HEK293T (cell line): ENCODE measurements at places on chromosomes 7 and 10.

DNA sequence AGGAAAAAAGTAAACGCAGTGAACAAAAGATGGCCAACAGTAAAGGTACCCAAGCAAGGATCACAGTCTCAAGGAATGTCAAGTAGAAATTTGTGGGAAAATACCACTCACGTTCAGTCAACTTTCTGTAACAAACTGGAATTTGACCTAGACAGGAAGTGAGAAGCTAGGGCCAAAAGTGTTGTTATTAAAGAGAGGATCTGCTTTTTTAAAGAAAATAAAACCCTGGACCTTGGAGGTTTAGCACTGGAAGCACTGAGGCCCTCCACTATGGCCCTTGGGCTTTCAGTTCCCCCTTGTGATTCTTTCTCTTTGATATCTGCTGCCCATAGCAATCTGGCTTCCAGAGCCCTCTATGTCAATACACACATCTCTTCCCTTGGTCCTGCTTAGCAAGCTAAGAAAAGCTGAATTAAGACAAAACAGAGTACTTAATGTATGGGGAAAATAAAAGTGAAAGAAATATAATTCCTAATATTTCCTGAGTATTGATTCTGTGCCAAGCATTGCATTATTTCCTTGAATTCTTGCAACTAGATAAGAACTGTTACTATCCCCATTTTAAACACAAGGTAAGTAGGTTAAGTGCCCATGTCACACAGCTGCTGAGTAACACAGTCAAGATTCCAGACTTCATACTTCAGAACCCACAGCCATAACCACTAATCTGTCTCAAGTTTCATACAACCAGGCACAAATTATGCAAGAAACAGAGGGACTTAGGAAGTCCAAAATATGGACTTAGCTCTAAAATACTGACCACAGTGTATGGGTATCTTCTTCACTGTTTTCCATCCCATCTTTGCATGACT lies 2.6 kb upstream of the ZNF438 start:
- no peak for DNase-seq

GRCh38 chr10:68146133-68146532 lies 36.8 kb downstream of the MYPN start:
- no peak for DNase-seq

- DNase-seq, result no peak
These were observed 63.2 kb downstream of the EBF3 start for GRCh38 chr10:129900825-129901224.

- no peak for DNase-seq
These were observed 28.4 kb upstream of the ITGA8 start for GRCh38 chr10:15748126-15748525.

DNA sequence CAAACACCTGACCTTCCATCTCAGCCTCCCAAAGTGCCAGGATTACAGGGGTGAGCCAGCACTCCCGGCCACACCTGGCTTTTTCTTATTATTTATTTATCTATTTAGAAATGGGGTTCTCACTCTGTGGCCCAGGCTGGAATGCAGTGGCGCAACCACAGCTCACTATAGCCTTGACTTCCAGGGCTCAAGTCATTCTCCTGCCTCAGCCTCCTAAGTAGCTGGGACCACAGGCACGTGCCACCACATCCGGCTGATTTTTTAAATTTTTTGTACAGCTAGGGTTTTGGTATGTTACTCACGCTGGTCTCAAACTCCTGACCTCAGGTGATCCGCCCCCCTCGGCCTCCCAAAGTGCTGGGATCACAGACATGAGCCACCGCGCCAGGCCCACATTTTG lies 56.9 kb upstream of the MYL10 start:
- DNase-seq, result no peak

DNA sequence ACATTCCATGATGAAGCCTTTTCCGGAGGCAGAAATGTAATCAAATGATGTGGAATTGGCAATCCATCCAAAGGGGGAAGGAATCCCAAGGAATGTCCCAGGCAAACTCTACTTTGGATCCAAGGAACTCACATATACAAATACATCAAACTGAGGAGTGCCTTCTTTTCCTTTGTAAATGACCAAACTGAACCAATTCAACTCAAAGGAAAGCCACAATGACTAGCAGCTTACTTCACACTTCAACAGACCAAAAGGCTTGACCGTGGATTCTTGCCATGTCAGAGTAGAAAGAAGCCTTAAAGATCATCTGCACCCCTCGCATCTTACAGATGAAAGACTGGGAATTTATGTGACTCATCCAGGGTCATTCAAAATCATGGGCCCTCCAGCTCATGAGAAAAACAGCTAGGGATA lies 79.7 kb upstream of the MACROH2A2 start:
- no peak for DNase-seq

DNA sequence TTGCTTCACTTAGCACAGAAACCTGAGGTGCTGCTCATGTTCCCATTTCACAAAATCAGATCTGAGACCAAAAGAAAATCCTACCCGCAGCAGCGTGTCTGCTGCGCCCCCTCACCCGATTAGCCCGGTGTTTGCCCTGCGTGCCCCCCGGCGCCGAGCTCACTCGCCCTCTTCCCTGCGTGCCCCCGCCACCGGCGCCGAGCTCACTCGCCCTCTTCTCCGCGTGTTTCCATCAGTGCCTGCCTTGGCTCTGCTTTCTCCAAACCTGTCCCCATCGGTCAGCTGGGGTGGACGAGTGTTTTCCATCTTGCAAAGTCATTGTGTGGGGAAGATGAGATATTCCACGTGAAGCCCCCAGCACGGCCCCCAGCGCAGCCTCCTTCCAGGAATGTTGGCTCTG lies 225.3 kb upstream of the PITRM1 start:
- DNase-seq, result no peak

DNA sequence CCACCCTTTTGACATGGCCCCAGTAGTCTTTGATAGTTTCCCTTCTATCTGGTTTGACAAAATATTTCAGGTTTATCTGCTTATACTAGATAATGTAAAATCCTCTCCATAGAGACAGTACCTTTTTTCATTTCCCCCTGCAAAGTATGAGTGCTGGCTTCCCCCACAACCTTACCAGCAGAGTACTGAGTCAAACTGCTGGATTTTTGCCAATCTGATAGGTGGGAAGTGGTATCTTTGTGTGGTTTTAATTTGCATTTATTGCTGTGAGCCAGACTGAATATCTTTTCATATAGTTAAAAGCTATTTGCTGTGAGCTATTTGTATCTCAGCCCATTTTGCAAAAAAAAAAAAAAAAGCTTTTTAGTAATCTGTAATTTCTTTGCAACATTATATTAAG lies 32.1 kb upstream of the HECTD2 start:
- no peak for DNase-seq

- DNase-seq, result no peak
These were observed 191.8 kb upstream of the SEMA3C start for GRCh38 chr7:81110673-81111072.

DNA sequence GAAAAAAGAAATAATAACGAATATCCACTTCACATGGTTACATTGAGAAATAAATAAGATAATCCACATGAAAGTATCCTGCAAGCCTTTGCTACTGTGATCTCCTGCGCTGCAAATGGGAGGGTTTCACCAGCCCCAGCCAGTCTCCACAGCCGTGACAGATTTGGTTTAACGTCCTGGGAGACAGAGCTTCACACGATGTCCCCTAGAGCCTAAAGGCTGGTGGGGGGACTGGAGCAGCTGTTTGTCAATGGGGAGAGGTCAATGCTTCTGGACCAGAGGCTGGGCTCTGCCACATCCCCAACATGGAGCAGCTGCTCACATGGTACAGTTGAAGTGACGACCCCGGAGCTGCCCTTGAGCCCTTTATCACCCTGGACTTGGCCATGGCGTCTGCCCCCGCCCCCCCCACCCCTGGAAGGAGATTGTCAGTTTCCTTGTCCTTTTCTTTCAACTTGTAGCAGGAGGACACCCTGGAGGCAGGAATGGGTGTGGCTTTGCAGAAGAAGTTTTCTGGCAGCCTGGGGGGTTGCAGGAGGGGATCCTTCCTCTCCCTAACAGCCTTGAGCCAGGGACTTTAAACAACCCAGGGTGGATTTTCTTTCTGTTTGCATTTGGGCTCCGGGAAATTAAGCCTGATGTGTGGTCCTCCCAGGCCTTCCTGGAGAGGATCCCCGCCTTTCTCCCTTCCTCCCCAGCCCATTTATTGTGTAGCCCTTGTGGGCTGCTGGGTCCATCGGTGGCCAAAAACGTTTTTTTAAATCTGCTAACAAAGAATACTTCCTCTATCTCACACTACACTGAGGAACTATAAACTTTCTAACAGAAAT lies 37.0 kb upstream of the MXI1 start:
- DNase-seq, result no peak

DNA sequence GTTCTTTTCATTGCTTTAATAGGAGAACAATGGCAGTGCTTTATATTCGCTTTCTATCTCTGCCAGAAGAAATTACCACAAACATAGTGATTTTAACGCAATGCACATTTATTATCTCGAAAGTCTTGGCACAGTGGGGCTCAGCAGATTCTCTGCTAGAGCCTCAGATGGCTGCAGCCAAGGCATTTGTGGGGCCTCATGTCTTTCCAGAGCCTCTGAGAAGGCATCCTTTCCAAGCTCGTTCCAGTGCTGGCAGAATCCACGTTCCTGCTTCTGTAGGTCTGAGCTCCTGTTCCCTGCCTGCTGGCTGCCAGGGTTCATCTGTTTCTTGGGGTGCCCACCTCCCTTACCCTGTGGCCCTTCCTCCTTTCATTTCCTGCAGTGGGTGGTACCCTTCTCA lies 60.2 kb downstream of the LRRC18 start:
- DNase-seq, result no peak

- DNase-seq, result no peak
These were observed 165.3 kb downstream of the PTPRN2 start for GRCh38 chr7:158422196-158422886.

- no peak for DNase-seq
These were observed 295.2 kb upstream of the ZNF32 start for GRCh38 chr10:43943818-43944360.
